ENCODE measurements at places on chromosomes 7 and 10. TPM values are rescaled to one million over a fixed set of nuclear protein-coding genes. Genes with fewer than 3 reads are reported as not detected.

GRCh38 chr10:100998991-100999741 lies 442 bp upstream of the LZTS2 start:
- peak; percentile 88 for DNase-seq

DNA sequence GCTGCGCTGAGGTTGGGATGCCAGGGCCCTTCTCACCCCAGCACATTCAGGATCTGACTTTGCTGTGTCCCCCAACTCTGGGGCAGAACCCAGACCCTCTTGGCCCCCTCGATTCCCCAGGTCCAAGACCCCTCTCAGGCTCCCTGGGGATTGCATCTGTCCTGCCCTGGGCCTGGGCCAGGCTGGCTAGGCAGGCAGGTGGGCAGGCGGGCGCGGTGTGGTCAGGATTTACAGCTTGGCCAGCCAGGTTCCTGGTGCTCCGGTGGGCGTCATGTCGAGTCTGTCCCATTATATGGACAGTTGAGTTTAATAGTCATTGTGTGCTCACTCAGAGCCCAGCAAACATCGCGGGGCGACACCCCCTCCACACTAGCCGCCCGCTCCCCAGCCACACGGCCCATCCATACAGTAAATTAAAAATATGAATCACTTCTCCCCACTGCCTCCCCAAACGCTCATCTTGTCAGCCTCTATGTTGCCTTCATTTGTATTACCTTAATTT lies 23.5 kb downstream of the POLL start:
- DNase-seq: no peak

DNA sequence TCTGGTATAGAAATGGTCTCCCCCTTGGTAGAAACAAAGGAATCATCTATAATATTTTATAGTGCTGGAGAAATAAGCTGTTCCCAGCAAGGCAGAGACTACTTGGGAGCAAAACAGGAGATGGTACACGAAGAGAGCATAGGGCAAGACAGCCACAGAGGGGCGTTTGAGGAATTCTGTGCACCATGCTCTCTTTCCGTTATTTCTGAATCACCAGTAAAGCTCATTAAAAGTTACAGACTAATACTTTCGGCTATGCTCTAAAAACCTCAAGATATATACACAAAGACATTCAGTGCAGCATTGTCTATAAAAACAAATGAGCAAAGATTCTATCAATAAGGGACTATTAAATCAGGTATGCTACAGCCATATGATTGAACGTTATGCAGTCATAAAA lies 68.5 kb upstream of the FHIP2A start:
- DNase-seq: no peak

- DNase-seq: no peak
These were observed 51.1 kb downstream of the EPDR1 start for GRCh38 chr7:37971491-37971890.

GRCh38 chr7:95687759-95688343 lies 84.5 kb upstream of the DYNC1I1 start:
- DNase-seq: no peak

- DNase-seq: no peak
These were observed 10.2 kb downstream of the AKR1C4 start for GRCh38 chr10:5206799-5207198.

GRCh38 chr10:75269605-75270004 lies 33.8 kb upstream of the COMTD1 start:
- DNase-seq: no peak

GRCh38 chr7:128231021-128231420 lies 10.1 kb upstream of the LEP start:
- no peak for DNase-seq

DNA sequence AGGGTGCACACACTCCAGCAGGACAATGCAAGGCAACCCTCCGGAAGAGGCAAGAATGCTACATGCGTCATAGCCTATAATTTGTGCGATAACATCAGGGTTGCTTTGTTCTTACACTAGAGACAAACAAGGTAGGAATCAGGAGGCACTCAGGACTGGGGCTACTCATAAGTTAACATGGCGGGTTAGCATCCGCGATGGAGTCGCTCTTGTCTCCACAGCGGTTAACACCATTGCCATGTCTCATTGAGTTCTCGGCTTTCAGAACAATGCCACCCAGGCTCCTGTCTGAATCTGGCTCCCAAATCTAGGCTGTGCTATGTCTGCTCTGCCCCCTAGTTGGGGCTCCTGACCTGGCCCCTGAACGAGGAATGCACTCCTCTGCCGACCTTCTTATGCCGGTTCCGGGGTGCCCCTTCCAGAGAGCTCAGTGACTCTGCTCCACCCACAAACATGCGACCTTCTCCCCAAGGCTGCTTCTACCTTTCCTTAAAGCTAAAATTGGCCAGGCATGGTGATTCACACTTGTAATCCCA lies 24.9 kb upstream of the SLF2 start:
- no peak for DNase-seq

DNA sequence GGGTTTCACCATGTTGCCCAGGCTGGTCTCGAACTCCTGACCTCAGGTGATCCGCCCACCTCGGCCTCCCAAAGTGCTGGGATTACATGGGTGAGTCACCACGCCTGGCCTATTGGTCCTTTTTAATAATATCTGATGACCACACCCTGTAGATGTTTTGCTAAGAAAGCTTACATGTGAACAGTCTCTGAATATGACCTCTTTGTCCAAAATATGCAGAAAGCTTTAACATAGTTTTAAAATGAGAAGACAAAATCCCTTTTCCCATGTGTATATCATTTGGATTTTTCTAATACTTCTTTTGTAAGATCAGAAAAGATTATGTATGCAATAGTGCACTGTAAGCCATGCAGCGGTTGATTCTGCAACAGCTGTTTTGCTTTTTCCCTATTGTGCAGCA lies 38.5 kb downstream of the MCU start:
- no peak for DNase-seq

DNA sequence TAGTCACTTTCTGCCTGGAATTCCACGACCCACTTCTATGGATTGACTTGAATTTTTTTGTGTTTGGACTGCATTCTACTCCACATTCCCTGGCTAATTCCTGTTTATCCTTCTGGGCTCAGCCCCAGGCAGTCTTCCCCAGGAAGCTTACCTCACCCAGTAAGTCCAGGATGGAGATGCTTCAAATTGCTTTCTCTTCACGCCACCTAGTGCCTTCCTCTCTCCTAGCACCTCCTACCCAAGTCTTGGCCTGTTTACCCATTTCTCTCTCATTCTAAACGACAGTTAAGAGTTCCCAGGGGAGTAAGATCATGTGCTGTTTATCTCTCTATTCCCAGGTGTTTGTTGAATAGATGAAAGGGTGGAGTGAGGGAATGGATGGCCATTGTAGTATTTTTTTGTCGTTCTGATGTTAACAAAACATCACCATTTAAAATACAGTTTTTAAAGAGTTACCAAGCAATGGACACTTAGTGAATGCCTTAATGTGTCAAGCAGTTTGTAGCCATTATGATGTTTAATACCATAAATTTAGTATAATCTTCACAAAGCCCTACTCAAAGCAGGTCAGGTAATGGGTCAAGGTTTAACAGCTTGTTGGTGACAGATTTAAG lies 45.5 kb upstream of the TARP start:
- DNase-seq: no peak

DNA sequence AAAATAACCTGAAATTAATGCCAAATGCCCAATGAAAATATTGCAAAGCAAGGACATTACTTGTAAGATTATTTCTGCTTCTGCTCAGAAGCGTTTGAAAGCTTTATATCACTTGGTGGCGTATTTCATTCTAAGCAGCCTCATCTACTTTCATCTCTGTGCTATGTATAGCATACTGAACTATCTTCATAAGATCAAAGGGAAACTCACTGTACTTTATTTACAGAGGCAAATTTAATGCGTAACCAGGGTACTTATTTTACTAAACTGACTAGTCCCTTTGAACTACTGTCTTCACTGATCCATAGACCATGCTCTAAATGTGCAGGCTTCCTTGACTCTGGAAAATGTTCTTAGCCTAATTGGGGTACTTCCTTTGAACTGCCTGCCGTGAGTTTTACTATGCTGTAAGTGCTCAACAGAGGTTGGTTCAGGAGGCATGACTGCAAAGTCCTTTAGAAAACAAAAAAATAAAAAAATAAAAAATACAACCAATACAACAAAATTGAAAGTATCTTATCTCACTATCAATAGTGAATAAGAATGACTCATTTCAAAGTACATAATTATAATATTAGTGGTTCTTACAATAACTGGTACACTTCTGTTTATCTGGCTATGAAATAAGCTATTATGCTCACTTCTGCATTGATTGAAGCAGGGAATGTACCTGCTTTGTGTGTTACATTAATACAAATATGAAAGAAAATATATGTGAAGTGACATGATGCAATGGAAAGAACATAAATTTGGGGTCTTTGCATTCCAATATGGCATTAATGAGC lies 41.0 kb upstream of the TSPAN12 start:
- no peak for DNase-seq

GRCh38 chr10:23406409-23406808 lies 32.5 kb upstream of the OTUD1 start:
- DNase-seq: no peak

DNA sequence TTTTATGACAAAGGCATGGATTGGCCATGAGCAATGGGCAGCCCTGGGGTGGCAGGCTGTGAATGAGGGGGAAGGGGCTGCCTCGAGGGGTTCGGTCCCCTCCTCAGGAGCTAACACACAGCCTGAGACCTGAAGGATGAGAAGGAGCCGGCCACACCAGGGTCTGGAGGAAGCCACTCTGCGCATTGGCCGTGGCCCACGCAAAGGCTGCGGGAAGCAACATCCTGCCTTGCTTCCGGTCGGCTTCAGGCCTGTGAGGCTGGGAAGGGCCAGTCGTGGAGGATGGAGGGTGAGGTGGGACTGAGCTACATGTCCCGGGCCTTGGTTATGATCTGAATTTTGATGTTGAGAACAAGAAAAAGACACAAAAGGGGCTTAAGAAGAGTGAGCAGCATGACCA lies 49.4 kb downstream of the RGS10 start:
- DNase-seq: no peak

DNA sequence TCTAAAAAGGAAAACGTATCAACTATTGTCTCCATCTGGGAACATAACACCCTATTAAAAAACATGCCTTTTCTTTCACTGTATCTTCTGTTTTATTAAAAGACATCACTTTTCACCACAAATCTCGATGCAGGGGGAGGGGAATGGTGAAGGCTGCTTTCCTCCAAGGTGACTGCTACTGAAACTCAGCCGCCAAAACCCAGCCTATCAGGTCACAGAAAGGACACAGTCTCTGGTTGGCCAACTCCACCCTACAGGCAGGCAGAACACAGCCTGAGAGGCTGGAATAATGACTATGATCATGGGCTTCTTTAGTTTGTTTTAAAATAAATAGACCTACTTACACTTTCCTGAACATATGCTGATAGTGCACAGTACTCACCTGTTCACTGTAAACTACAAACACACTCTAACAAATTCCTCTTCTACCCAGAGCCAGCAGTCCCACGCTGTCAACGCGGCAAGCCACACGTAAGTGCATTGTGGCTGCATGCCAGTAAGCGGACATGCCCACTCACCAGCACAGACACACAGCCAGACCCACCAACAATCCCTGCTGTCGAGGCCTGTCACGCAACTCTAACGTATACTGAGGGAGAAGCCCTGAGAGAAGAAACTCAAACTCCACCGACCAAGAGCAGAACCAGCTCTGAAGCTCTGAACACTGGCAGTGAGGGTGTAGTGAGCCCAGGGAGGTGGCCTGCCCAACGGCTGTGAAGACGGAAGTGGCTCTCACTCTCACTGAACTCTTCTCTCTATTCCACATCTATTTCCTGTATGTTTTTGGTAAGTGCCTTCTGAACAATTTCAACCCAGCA lies 41.8 kb downstream of the NCAPG2 start:
- DNase-seq: no peak

- no peak for DNase-seq
These were observed 14.8 kb downstream of the OGDHL start for GRCh38 chr10:49747303-49747646.

DNA sequence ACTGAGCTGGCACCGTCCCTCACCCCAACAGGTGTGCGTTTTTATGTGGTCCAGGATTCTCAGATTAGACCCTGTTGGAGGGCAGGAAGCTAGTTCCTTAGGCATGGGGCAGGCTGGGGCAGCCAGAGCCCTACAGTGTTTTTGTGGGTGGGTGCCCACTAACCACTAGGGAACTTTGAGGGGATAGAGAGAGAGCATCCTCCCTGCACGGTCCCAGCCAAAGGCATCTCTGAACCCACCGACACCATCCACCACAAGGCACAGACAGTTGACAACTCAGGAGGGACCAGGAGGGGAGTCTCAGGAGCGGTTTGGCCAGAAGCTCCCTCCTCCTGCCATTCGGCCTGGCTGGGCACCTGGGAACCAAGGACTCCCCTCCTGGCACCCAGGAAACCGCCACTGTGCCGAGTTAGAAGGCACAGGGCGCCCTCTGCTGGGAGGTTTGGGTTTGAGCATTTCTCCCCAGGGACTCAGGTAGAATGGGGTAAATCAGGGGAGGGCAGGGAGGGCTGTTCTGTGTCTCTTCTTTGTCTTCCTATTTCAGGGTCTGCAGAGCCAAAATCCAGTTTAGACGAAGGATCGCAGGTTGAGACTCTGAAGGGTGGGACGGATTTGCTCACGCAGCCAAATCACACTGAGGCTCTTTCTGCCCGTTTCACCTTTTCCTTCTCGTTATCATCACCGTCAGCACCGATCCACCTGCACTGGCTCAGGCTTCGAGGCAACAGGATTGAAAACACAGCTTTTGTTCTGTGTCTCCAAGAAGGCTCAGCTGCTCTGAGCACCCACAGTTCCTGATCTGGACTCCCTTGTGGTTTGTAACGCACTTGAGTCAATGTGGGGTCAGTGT lies 84.8 kb upstream of the COL13A1 start:
- DNase-seq: peak; percentile 71

DNA sequence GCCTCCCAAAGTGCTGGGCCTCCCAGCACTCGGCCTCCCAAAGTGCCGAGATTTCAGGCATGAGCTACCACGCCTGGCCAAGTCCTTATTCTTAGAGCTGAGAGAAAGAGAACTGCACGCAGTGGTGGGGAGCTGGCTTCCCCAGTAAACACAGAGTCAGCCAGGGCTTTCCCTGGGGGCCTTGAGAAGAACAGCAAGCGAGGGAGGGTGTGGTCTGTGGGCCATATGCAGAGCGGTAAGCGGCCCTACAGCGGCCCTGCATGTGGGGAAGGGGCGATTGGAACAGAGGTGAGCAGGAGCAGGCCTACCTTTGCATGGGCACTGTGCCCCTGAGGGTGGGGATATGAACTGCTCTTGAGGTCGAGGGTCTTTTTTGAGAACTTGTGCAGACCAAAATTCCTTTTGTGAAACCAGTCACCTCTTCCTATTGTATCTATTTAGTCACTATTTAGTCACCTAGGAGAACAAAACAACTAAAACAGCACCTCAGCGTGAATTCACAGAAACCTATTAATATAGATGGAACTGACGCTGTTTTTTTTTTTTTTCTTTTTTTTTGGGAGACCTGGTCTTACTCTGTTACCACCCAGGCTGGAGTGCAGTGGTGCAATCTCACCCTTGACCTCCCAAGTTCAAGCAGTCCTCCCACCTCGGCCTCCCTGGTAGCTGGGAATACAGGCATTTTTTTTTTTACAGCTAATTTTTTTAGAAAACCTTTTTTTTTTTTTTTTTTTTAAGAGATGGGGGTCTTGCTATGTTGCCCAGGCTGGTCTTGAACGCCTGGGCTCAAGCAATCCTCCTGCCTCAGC lies 36.9 kb upstream of the SH2D4B start:
- peak; percentile 40 for DNase-seq

GRCh38 chr7:125930848-125931247 lies 1001.2 kb upstream of the POT1 start:
- no peak for DNase-seq

FXYD4 gene
- total RNA-seq: 3.0 TPM

CPVL gene
- total RNA-seq: 49.6 TPM

CD36 gene
- 149 TPM for total RNA-seq

PMS2 gene
- 7.1 TPM for total RNA-seq

TFR2 gene
- not detected for total RNA-seq

CDC14C gene
- not detected for total RNA-seq

LIPF gene
- total RNA-seq: not detected

POLR3A gene
- total RNA-seq: 16.5 TPM

PTF1A gene
- total RNA-seq: not detected

SLC26A5 gene
- total RNA-seq: not detected
